ENCODE measurements at places on chromosomes 11 and 22.

GRCh38 chr11:79438631-79439409 lies 2.0 kb downstream of the TENM4 start:
- peak; percentile 42 for DNase-seq

DNA sequence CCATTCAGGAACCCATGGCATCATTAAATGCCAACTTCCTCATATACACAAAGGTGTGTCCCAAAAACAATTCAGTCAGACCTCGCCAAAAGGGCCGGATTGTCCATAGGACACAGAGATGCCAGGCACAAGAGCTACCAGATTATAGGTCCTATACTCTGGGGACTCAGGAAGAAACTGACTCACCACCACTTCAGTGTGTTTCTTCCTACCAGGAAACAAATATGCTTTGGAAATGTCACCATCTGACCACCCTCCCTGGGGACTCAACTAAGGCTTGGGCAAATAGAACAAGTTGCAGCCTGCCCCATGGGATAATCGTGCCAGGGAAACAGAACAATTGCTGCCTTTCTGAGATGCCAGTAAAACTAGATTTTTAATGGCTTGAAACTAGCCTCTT lies 11.7 kb downstream of the POU2AF3 start:
- DNase-seq, result no peak

- no peak for DNase-seq
Observed at GRCh38 chr11:45392591-45393091, 106.5 kb upstream of the SYT13 start.

DNA sequence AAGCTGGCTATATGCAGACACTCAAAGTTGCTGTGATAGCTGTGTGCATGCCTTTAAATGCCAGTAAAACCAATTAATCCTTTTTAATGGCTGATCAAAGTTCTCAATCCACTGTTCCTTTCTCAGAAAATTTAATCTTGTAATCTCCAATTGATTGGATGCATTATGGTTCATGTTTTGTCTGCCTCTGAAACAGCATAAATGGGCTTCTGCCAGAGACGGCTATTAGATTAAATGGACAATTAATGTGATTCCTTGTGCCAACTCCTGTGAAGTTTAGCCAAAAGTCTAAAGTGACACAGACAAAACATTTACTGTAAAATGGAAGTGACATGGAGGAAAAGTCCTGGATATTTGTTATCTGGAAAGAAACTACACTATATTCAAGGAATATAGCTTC lies 952.5 kb upstream of the FAT3 start:
- no peak for DNase-seq

DNA sequence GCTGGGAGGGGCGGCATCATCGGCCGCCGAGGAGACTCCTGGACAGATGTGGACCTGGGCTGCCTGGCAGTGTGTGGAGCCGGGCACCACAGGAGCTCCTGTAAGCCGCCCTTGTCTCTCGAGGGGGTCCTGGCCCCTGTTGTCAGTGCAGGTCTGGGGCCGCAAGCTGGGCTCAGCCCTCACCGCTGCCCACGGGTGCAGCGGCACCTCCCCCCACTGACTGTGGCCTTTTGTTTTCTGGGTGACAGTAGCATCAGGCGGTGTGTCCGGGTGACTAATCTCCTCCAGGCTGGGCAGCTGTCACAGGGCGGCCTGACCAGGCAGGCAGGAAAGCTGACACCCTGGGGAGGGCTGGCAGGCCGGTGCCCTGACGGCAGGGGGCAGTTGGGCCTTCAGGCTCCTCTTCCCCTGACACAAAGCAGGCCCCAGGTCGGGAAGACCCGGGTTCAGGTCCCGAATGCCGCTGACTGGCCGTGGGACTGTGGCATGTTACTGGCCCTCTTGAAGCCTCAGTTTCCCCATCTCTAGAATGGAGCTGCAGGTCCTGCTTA lies 16.3 kb downstream of the DGKZ start:
- DNase-seq, result peak; percentile 57

- no peak for DNase-seq
Observed at GRCh38 chr11:2202900-2203439, 31.4 kb upstream of the TH start.

GRCh38 chr11:10824888-10825287 lies 16.2 kb upstream of the EIF4G2 start:
- no peak for DNase-seq

DNA sequence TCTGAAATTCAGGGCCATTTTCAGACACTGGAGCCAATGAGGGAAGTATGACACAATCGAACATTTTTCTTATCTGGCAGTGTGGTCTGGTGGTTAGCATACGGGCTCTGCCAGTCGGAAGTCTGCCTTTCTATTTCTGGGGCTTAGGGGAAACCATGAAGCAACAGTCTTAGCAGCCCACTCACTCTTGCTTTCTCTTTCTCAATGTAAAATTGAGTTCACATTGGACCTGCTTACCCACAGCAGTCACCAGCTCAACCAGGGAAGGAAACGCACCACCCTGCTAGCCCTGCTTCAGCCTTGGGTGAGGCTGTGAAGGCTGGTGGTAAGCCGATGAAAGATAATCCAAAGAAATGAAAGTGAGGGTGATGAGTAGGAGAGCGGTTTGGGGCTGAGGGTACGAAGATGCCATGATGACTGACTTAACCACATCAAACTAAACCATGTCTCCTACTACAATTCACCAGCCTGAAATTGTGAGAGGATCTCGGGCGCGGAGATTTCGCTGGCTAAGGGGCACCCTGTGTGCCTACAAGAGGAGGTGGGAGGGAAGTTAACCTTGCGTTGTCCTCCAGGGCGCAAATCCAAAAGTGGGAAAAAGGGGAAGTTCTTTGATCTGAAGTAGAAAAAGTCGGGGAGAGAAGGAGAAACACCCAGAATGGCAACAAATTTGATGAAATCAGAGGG lies 2.0 kb upstream of the LMO2 start:
- DNase-seq, result no peak

GRCh38 chr11:110158317-110159200 lies 65.4 kb downstream of the ZC3H12C start:
- no peak for DNase-seq

- peak; percentile 58 for DNase-seq
Observed at GRCh38 chr11:65225279-65226102, 36.3 kb upstream of the POLA2 start.

DNA sequence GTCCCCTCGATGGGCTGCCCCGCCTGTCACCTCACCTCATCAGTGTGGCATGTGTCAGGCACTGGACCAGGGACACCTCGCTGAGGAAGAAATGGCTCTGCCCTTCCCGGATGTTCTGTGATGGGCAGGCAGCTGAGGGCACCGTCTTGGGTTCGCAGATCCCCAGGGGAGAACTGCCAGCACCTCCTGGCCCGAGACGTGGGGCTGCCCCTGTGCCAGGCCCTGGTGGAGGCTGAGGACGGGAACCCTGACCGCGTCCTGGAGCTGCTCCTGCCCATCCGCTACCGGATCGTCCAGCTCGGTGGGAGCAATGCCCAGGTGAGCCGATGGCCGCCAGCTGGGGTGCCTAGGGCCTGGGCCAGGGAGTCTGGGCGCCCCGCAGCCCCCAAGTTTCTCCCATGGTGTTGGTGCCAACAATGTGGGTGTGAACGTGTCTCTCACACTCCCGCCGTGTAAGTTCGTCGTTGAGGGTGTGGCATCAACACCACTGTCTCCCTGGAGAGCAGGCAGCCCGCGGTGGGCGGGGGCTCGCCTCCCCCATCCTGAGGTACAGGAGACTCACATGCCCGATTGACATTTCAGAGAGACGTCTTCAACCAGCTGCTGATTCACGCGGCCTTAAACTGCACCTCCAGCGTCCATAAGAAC lies 7.3 kb upstream of the GTSE1 start:
- DNase-seq, result no peak

- peak; percentile 49 for DNase-seq
Observed at GRCh38 chr11:78666675-78667160, 92.1 kb upstream of the NARS2 start.

DNA sequence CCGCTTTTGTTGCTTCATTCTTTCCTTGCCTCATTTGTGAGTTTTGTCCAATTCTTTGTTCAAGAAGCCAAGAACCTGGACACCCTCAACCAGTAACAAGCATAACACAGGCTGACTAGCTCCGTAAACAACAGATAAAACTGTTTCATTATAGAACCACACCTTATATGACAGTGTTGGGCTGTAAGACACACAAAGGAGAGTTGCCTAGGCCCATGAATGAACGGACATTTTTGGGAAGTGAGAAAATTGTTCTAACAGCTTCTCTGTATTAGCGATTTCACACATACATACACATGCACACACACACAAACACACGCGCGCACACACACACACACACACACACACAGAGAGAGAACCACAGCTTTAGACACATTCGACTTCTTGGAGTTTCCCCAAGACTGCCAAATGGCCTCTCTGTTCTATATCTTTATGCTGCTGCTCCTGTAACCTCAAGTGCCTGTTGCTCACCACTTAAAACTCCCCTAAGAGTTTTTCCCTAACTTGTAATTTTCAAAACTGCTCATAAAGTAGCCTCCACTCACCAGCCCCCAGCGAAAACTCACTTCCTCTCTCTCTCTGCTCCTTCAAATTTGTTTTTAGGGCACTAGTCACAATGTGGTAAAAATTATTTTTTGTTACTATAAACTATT lies 35.9 kb downstream of the CTSC start:
- no peak for DNase-seq

DNA sequence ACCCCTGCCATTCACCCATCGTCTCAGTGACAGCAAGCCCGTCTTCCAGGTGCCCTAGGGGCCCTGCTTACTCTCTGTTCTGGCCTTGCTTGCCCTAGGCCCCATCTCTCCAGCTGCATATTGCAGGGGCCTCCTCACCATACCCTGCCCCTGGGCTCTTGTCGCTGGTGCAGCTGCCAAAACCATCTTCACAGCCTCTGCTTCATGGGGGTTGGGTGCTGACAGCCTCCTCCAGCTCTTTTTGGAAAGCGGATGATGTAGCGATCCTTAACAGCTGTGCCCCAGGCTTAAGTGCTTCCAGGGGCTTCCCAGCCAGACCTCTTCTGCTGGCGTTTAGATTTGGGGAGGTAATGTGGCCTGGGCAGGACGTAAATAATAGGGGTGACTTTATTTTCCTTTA lies 61.2 kb upstream of the SUSD2 start:
- no peak for DNase-seq

DNA sequence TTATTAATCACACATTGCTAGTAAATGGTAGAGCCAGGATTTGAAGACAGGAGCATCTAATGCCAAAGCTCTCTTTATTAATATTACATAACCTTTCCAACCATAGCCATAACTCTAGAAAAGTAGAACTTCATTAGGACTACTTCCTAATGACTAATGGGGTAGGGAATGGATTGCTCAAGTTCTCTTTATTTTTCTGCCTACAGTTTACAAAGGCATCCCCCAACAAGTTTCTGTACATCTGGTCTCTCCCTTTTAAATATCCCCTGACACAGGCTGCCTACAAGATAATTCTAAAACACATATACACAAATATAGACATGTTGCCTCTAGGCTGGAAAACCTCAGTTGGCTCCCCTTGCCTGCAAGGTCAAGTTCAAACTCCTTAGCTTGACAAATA lies 534.9 kb downstream of the SOX6 start:
- no peak for DNase-seq

DNA sequence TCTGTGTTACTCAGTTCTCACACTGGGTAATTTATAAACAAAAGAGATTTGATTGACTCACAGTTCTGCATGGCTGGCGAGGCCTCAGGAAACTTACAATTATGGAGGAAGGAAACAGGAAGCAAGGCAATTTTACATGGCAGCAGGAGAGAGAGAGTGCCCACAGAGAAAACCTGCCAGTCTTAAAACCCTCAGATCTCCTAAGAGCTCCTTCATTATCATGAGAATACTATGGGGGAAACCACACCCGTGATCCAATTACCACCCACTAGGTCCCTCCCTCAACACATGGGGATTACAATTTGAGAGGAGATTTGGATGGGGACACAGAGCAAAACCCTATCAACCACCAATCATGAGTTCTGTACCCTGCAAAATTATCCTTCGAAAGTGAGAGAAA lies 1180.8 kb downstream of the JRKL start:
- no peak for DNase-seq

- no peak for DNase-seq
Observed at GRCh38 chr22:28867191-28867590, 16.2 kb upstream of the ZNRF3 start.

Data from fibroblast of lung (primary cell).